CD4-positive, alpha-beta memory T cell (primary cell): ENCODE measurements at places on chromosomes 3 and 15. TPM values are rescaled to one million over a fixed set of nuclear protein-coding genes. Genes with fewer than 3 reads are reported as not detected.

Gene GPR62
- total RNA-seq: not detected

GRCh38 chr3:52250122-52250521 is 4.6 kb downstream of the PPM1M start:
- no peak for DNase-seq

GRCh38 chr15:37014137-37014536 is 86.2 kb downstream of the MEIS2 start:
- DNase-seq: no peak

Gene CTXN2
- total RNA-seq: not detected

GRCh38 chr3:65883613-65884012 is 155.1 kb downstream of the MAGI1 start:
- no peak for DNase-seq

Gene MORC1
- total RNA-seq: not detected

- DNase-seq: no peak
Measured at GRCh38 chr3:45062697-45063070, 36.6 kb downstream of the CLEC3B start.

GRCh38 chr3:66538390-66538789 is 37.6 kb upstream of the LRIG1 start:
- DNase-seq: no peak

Gene SLC22A13
- total RNA-seq: 0.67 TPM

Gene ABHD10
- total RNA-seq: 39.7 TPM

DNA sequence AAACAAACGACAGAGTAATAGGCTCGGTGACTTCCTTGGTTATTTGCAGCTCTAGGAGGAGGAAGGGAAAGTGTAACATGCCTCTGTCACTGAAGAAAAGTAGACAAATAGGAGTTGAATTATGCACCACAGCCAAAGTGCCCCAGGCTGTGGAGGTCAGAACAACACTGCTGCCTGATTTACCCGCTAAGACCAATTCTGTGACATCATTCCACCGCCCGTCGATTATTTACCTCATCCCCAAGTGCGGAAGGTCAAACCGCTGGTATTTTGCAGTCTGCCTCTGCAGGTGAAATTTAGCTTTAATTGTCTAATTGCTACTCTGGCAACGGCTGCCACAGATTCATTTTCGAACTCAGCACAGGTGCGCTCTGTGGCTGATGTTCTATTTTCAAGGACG is 106.3 kb upstream of the PRICKLE2 start:
- no peak for DNase-seq

DNA sequence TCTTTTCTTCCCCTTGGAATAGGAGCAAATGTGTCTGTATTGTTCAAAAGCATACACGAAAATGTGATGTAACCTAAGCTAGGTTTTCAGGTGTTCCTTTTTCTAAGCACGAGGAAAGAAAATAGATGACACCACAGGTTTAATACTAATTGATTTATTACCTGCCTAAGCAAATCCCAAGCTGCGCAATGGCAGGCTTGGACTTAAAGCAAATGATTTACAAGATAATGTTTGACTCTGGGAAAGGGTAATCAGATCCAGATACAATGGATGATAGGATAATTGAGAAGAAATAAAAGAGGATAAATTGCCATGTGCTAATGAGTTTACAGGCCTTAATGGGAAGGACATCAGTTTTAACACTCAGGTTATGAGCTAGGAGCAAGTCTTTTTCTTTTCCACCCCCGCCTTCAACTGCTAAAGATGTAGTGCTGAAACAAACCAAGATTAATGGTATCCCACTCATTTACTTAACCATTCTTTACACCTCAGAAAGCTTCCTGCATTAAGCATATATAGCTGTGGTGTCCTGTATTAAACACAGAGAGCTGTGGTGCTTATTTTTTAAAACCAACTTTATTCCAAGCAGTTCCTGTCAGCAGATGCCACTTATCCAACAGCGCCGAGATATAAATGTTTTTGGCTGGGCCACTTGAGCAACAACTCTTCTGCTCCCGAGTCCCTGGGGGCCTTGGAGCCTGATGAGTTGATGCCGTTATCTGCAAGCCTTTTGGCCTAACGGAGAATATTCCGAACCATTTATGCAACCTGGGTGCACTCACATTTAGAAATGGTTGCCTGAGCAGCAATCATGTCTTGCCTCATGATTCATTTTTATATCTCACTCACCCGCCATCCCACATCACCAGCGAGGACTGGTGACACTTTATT is 205.5 kb downstream of the MECOM start:
- no peak for DNase-seq

- no peak for DNase-seq
Measured at GRCh38 chr3:149765762-149766334, 13.6 kb upstream of the COMMD2 start.

DNA sequence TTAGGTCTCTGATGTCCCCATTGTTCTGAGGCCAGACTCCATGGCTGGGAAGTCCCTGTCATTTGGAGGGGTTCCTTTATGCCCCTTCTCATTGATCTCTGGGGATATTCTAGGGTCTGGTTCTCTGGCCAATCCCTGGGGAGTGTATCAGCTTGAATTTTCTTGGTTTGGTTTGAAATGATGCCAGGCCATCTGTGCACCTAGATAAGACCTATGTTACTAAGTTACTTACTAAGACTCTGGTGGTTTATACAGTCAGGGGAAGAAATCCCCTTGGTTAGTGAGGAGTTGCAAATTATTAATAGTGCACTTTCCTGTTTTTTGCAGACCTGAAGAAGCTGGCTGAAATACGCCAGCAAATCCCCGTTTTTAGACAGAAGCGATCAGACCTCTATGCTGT is 20.3 kb downstream of the NIT2 start:
- no peak for DNase-seq

Gene SKOR1
- total RNA-seq: 0.38 TPM

DNA sequence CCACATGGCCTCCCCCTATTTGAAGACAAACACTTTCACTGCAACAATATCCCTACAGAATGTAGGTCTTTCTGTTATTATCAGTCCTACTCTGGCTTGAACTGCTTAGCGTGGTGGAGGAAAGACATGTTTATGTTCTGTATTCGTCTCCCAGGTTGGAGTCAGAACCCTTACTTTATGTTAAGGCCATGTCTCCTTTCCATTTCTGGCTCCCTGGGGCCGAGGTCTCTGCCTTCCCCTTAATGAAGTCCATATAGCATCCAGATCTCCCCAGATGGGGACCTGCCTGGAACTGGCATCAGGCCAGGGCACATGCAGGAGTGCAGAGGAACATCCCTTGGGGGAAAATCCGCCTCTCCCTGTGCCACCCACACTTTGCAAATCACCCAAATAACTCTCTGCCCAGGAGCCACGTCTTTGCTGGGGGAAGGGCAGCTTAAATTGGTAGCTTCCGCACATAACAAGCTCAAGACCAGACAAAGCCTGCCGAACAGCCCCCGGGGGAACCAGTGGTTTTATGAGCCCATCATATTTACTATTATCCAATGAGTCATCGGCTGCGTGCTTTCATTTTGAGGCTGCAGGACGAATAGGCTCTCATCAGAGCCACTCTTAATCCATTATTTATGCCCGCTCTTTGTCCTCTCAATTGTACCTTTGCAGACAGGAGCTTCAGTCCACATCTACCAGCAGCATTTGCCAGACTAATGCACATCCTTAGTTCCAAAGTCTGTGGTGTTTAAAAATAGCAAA is 237.0 kb downstream of the UACA start:
- DNase-seq: no peak

- no peak for DNase-seq
Measured at GRCh38 chr15:78265752-78266224, 1.4 kb downstream of the DNAJA4 start.

GRCh38 chr3:180383332-180384020 is 218.5 kb upstream of the TTC14 start:
- no peak for DNase-seq

GRCh38 chr3:34035775-34036174 is 237.3 kb downstream of the PDCD6IP start:
- no peak for DNase-seq

GRCh38 chr15:70259640-70260508 is 162.2 kb upstream of the TLE3 start:
- DNase-seq: no peak

Gene CD96
- total RNA-seq: 215 TPM

DNA sequence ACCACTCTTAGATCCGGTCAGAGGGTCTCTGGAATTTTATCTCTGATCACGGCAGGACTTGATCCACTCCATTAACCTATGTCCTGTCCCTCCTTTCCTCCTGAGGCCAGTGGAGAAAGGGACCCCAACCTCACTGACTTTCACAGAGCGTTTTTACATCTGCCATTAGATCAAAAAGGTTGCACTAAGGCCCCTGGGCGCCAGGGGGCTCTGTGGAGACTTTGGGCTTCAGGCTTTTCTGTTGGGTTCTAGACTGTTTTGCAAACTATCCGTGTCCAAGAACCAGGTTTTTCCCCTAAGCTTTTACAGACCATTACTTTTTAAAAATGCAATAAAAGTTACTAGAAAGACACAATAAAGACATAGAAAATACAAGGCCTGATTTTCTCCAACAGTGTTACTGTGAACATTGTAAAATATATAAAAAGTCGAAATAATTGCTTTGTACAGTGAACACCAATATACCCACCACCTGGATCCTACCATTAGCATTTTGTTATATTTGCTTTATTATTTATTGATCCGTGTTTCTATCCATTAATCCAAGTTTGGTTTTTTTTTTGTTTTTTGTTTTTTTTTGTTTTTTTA is 159.7 kb downstream of the POLR2M start:
- DNase-seq: peak; percentile 31

- peak; percentile 72 for DNase-seq
Measured at GRCh38 chr3:10286596-10287295, 6.0 kb downstream of the GHRL start.

DNA sequence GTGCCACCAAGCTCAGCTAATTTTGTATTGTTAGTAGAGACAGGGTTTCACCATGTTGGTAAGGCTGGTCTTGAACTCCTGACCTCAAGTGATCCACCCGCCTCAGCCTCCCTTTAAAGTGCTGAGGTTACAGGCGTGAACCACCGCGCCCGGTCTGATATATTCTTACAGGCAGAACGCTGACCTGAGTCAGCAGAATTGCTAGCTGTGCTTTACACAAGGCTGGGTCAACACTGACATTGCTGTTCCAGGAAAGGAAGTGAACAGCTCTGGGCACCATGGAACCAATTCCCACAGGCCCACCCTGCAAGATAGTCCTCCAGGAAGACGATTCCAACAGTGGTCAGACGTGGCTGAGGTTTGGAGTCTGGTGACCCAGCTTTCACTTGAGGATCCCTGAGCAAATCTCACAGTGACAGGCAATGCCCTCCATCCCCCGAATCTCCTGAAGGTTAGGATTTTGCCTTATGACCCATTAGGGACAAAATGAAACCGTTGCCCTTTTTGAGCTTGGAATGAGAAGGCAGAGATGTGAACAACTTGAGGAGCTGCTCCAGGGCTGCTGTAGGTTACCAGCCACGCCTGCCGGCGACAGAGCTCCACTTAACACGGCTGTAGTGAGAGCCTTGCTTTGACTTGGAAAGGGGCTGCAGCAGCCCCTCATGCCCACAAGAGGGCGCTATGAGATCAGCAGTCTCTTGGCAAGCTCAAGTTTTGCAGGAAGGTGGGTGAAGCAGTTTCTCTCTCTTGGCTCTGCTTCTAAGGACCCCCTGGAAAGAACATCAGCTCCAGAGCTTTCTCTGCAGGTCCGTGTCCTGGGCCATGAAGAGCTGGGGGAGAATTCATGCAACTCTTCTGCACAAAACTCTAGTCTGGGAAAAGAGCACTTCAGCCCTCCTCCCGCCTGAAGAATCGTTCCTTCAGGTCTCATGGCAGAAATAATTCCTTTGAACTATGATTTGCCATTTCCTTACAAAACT is 74.1 kb downstream of the SENP2 start:
- DNase-seq: peak; percentile 45

Gene HRH1
- total RNA-seq: 0.81 TPM

DNA sequence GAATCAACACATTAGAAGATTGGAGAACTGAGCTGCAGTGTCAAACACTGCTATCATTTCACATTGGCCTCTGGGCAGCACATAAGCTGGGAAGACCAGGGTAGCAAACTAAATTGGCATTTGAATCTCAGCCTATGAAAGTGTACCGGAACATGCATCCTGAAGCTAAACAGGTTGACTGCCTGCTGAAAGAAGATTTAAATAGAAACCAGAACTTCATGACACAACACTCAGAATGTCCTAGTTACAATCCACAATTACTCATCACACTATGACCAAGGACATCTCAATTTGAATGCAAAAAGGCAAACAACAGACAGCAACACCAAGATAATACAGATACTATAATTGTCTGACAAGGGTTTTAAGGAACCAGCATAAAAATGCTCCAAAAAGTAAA is 26.2 kb downstream of the TM2D3 start:
- no peak for DNase-seq

DNA sequence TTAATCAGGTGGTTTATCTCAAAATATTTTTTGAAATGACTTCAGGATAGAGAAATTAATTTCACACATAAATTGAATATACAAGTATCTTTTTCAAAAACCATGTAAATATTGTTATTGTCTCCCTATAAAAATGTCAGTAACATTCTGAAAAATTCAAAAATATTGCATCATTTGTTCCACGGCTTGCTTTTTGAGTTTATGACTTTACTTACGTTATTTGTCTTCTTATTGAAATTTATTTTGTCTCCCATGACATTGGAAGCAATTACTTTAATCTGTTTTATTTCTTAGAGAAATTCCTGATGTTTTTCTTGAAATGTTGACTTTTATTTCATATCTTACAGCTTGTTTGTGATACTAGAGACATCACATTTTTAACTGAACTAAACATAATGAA is 56.9 kb upstream of the P2RY1 start:
- DNase-seq: no peak

DNA sequence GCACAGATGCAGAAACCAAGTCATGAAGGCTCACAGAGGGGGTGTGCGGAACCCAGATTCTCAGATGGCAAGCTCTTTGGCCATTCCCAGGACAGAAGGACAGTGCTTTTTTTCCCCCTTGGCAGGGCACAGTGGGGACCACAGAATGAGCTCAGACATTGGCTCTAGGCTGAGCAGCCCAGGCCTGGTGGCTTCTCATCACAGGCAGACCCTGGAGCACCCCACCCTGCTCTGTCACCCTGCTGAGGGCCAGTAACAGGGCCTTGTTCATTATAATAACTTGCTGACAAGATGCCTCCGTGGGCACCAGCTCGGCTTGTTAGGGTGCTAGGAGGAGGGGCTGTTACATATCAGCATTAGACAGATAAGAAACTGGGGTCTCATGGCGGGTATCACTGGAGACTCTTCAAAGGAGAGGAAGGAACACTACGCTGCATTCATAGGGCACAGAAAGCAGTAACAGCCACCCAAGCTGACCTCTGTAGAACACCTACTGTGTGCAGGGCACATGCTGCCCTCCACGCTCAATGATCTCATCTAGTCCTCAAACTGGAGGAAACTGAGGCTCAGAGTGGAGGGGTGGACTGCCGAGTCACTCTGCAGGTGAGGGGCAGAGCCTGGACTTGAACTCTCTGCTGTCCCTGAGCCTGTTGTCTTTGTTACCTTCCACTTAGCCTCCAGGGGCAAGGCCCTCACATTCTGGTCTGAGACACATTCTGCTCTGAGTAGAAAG is 69.9 kb upstream of the SEC13 start:
- DNase-seq: no peak

- no peak for DNase-seq
Measured at GRCh38 chr3:129596194-129597086, 10.0 kb downstream of the PLXND1 start.
